ENCODE measurements at places on chromosomes 2 and 18.

DNA sequence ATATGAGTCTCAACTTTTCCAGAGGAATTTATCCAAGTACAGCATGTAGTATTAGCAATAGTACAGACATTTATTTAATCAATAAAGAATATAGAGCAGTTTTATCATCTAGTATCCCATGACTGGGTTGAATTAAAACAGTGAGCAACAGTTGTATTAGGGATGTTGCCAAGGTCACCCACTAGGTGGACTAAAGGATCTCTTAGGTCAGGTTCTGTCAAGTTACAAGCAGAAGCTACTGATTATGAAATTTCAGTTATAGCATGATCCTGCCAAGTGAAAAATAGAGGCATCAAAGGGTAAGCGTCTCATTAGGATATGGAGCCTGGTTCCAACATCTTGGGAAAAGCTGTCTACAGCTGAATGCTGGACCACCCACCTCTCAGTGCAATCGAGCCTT, 52.1 kb upstream of the LAPTM4A start:
- DNase-seq, result no peak

- no peak for DNase-seq
Measured at GRCh38 chr2:193751299-193751698, 1556.6 kb upstream of the TMEFF2 start.

- DNase-seq, result no peak
Measured at GRCh38 chr2:172556284-172557033, 569 bp downstream of the PDK1 start.

GRCh38 chr2:24919037-24919505, 966 bp downstream of the ADCY3 start:
- no peak for DNase-seq

- DNase-seq, result no peak
Measured at GRCh38 chr2:833180-833579, 117.5 kb upstream of the SNTG2 start.

GRCh38 chr2:230907361-230908091, 17.5 kb downstream of the GPR55 start:
- no peak for DNase-seq

DNA sequence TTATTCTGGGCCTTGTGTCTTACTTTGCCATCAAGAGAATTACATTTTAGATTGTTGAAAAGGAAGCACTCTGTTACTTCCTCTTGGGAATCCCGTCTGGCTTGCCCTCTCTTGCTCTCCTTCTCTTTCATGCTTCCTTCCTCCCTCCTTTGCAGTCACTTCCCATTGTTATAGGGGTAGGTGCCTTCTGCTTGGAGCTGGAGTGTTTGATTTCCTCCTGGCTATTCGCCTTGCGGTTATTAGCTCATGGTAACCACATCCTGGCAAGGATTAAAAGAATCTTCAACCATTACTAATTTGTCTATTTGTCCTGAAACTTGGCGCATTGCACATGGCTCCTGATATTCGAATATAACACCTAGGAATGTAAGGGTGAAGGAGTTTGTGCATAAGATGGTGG, 115.0 kb downstream of the CERS6 start:
- DNase-seq, result no peak

DNA sequence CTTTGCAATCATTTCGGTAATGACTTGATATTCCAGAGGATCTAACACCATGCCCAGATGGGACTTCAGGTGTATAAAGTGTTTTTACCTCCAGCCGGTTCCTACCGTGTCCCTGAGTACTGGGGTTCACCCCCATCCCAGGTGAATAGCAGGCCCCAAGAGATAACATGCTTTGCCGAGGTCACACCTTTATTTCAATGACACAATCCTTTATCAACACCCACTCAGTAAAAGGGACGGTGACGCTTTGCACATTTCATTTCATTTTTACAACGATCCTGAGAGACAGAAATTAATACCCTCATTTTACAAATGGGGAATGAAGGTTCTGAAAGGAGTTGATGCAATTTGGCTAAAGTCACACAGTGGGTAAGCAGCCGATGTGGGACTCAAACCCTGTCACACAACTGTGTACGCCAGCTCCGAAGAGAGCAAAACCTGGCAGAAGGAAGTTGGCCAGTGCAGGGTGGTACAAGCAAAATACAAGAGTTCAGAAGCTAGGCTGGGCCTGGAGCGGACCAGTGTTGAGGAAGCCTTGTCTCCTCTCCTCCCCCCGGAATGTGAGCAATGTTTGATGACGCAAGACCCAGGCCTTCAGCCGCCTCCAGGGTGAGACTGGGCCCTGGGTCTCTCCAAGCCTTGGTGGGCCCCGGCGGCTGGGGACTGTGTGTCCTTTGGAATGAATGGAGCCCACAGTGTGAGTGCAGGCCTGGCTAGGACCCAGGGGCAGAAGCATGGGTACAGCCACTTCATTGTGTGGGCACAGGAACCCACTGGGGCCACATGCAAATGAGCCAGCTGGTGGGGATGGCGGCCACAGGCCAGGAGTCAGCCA, 139.6 kb upstream of the MYCN start:
- DNase-seq, result no peak

DNA sequence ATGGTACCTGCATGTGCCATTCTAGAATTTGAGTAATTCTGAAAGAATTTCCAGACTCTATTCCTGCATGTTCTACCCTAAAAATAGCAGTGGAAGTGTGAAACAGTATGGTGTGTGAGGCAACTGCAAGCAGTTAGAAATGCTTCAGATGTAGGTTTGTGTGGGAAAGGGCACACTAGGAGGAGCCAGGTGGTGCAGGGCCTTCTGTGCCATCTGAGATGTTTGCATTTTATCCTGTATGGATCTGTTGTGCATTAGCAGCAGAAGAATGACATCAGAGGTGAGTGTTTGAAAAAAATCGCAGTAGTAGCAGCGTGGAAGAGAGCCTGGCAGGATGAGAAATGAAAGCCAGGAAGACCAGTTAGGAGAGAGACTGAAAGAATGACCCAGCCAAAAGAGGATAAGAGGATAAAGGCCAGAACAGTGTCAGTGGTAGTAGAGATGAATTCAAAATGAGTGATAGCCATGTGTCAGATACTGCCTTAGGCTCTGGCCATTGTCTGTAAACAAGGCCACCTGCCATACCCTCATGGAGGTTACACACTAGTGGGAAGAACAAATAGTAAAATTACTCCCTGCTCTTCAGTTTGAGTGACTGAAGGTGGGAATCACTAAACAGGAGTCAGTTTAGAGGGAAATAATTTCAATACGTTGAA, 142.2 kb downstream of the PKP4 start:
- no peak for DNase-seq

DNA sequence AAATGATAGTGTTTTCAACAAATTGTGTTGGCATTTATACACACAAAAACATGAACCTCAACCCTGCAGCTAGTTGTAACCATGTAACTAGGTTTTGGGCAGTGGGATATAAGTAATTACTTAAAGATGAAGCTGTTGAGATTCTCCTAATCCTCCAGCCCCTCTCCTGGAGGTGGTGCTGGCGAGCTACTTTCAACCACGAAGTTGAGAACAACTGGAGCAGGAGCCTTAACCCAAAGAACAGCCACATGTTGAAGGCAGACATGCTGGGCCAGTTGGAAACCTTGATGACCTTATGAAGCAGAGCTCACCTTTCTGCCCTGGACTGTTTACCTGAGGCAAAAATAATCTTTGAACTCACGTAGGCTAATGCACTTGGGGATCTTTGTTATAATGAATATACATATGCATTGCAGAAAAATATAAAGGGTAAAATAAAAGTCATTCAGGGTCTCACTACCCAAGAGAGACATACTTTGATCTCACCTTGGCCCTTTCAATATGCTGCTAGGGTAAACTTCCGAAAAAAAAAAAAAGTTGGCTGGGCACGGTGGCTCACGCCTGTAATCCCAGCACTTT, 89.6 kb upstream of the NPAS2 start:
- DNase-seq, result no peak

DNA sequence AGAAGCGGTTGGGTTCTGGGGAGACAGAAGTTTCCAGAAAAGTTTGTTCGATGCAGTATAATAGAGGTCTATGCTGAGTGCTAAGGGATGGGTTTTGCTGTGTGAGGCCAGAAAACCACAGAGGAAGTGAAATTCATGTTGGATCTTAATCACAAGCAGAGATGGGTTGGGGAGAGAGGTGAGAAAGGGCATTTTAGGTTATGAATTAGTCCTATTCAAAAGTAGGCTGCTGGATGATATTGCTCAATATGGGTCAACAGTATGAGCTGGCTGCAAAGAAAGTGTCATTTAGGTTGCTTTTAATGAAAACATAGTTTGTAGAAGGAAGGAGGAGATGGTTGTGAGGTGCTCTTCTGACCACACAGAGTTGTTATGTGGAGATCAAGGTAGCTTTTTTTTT, 118.8 kb upstream of the LHCGR start:
- DNase-seq, result no peak

DNA sequence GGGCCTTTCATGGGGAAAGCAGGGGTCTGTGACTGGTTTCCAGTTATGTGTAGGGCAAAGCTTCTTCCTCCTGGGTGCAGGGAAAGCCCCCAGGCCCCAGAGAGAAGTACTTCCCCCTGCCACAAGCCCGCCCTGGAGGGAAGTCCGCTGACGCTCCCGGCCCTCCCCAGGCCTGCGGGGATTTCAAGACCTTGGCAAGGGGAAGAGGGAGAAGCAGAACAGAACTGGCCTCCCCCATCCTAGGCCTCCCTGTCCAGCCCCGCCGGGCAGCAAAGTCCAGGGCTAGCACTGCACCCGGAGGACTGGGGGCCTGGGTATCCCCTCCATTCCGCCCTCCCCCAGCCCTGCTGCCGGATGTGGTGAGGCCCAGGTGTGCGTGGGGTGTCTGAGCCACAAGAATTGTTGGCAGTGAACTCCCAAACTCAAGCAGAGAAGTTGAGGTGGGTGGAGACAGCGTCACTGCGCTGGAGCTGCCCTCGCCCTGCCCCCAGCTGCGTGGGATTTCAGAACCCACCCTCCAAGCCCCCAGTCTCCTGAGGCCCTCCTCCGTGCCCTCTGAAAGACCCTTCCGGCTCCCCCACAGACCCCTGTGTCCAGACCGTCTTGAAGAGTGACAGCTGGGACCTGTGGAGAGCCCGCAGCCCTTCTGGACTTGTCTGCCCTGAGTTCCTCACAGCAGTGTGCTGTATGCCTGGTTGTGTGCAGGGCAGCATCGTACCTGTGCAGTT, 1.1 kb upstream of the DUSP2 start:
- no peak for DNase-seq

DNA sequence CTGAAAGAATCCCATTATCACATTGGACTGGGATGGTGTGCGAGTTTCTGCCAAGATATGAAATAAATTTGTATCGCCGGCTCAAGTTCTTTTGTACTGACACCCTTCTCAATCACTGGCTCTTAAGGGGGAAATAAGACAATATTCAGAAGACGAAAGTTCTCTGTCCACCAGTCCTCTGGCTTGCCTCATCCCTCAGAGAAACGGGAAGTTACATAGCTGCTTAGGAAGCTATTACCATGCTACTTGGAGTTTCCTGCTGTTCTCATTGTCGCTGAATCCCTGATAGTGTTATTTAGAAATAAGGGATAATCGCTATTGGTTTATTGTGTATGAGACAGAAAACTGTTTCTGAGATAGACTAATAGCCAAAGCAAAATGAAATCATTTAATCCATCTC, 205.0 kb upstream of the ZNF521 start:
- no peak for DNase-seq

DNA sequence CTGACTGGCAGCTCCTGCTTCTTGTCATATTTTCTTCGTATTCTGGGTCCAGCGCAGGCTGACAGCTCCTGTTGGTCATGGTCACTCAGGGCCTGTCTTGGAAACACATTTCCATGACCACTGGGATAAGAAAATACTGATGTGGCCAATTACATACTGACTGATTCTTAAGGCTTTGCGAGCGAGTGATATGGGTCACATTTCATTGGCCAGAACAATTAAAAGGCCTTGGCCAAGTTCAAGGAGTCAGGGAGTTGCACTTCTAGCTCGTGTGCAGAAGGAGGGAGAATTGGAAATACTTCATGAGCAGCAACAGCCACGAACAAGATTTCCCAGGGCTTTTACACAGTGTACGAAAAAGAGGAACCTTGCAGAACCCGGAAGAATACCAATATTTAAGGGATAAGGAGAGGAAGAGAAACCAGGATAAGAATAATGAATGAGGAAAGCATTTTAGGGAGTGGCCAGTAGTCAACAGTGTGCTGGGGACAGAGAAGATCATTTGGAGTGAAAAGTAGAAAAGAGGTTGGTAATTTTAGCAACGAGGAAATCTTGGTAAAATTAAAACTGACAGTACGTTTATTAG, 149.5 kb downstream of the ATP9B start:
- no peak for DNase-seq

- DNase-seq, result no peak
Measured at GRCh38 chr2:28653892-28654662, 97.6 kb upstream of the PPP1CB start.

DNA sequence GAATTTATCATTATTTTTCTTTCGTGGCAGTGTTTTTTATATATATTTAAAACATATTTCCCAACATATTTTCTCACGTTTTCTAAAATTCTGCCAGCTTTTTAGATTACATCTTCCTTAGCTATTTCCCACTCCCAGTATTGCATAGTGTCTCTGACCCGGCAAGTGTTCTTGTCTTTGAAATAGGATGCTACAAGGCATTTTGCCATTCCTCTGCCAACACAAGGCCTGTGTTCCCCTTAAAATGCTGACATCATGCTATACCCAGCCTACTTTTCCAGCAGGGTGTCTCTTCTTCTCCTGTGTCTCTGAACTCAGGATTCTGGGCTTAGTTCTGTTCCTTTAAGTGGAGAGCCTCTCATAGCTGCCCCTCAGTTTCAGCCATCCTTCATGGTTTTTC, 115.2 kb downstream of the DIS3L2 start:
- no peak for DNase-seq

GRCh38 chr2:56741601-56742102, 557.9 kb downstream of the CCDC85A start:
- no peak for DNase-seq

GRCh38 chr2:8049176-8049575, 632.7 kb upstream of the ID2 start:
- no peak for DNase-seq

DNA sequence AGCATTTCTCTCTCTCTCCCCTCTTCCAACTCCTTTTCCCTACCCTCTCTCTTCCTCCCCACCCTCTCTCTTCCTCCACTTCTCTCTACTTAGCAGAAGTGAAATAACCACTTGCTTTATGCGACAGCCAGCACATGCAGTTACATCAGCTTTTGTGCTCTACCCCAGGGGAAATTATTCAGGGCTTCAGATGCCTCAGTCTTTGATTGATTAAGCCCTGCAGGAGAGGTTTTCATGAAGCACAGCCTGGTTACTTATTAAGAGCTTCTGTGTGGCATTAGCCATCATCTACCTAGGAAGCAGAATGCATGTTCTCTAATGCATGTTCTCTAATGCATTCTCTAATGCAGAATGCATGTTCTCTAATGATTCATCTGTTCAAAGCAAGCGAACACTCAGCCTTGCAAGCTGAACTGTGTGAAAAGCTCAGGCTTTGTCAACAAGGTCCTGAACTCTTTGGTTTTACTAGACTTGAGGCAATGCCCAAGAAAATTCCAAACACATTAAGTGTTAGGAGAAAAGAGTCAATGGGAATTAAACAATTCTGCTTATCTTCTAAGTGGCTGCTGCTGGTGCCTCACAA, 56.1 kb downstream of the LHCGR start:
- no peak for DNase-seq

- DNase-seq, result no peak
Measured at GRCh38 chr18:77123320-77124231, 9.0 kb downstream of the MBP start.

- no peak for DNase-seq
Measured at GRCh38 chr18:28175930-28176697, 816 bp downstream of the CDH2 start.

- DNase-seq, result no peak
Measured at GRCh38 chr18:22826726-22827125, 106.4 kb upstream of the RBBP8 start.

- no peak for DNase-seq
Measured at GRCh38 chr2:39724828-39725144, 54.3 kb downstream of the THUMPD2 start.

- DNase-seq, result no peak
Measured at GRCh38 chr18:25097569-25098056, 254.4 kb downstream of the ZNF521 start.

Measured in NCI-H1417 treated with DMSO at 0.1 percent for 48 hours (cell line).